ENCODE measurements at places on chromosomes 7 and 10. TPM values are rescaled to one million over a fixed set of nuclear protein-coding genes. Genes with fewer than 3 reads are reported as not detected.

The CCDC7 gene
- 18.0 TPM for total RNA-seq

GRCh38 chr10:36351159-36351558 lies 709.1 kb upstream of the FZD8 start:
- no peak overlapping the region for H3K4me3 ChIP-seq
- H3K4me1 ChIP-seq, result no peaks in the 10 kb centered on the region
- H3K27me3 ChIP-seq, result no peaks in the 10 kb centered on the region
- H3K27ac ChIP-seq, result no peak overlapping the region
- no peaks in the 10 kb centered on the region for H3K36me3 ChIP-seq

DNA sequence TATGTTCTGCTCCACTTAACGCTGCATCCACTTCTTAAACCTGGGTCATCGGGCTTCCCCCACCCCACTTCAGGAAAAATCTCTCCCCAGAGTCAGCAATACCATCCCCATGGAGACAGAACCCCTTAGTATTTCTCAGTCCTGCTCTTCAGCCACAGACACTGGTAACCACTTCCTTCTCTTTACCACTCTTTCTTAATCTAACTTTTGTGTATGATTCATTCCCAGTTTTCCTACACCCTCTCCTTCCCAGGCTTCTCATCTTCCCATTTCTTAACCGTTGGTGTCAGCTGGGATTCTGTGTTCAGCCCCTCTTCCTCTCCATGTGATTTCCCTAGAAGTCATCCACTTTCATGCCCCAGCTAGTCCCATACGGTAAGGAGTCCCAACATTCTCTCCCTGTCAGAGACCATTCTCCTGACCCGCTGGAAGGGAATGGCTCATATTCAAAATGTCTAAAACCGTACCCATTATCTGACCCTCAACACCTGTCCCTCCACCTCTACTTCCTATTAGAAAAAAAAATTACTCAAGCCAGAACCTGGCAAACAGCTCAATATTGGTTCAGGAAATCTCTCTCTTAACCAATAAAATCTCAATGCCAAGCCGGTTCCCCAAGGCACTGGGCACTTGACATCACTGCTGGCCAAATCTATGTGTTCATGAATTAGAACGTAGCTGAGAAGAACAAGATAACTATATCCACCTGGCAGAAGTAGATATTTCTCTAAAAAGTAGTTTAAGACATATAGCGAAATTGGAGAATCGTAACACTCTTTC lies 89.4 kb downstream of the DGKI start:
- H3K27me3 ChIP-seq, result no peaks in the 10 kb centered on the region
- H3K4me1 ChIP-seq, result no peaks in the 10 kb centered on the region
- H3K4me3 ChIP-seq, result no peak overlapping the region
- H3K36me3 ChIP-seq, result no peaks in the 10 kb centered on the region

The NHLRC2 gene
- 8.5 TPM for total RNA-seq

The TRPV6 gene
- not detected for total RNA-seq

DNA sequence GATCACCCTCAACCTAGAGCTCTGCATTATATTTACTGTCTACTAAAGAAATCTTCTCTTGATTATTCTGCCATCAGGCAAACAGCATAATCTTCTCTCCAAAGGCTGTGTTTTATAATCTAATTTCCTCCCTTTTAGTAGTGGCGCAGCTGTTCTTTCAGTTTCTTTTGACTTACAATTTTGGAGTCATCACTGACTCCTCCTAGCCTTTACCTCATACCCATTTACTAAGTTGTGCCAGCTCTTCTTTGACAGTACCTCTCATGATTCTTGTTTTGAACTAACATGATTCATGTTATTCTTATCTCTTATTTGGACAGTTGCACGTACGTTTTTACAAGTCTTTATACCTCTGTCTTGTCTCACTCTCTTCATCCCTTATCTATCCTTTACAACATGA lies 113.0 kb downstream of the FOXP2 start:
- H3K4me3 ChIP-seq, result no peak overlapping the region
- DNase-seq, result no peak
- no peak overlapping the region for H3K27ac ChIP-seq
- H3K4me1 ChIP-seq, result no peaks in the 10 kb centered on the region
- H3K27me3 ChIP-seq, result no peaks in the 10 kb centered on the region

The PRKCQ gene
- total RNA-seq, result 0.26 TPM

GRCh38 chr7:18471476-18472160 lies 23.9 kb upstream of the HDAC9 start:
- H3K36me3 ChIP-seq, result no peaks in the 10 kb centered on the region
- no peak for DNase-seq
- no peaks in the 10 kb centered on the region for H3K27me3 ChIP-seq
- no peak overlapping the region for H3K27ac ChIP-seq
- no peaks in the 10 kb centered on the region for H3K4me1 ChIP-seq
- H3K4me3 ChIP-seq, result no peak overlapping the region

DNA sequence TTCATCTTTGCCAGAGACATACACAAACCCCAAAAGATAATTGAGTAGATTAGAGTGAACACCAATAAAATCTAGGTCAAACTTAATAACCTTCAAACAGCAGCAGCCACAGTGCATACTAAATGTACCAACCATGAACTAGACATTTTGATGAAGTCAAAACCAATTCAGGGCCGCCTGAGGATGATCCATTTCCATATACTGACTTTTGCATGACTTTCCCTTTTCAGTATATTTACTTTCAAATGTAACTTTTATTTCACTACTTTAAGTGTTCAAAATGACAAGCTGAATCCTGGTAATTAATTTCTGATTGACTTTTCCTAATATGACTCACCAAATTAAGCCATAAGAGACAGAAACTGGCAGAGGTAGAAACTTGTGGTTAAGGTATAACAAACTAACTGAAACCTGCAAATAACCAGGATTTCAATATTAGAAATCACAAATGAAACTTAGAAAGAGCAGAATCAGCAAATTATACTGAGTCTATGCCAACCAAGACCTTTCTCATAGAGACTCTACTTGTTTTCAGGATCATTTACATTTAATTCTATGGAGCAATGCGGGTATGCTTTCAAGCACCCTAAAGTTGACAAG lies 171.9 kb upstream of the LRRN3 start:
- no peaks in the 10 kb centered on the region for H3K27me3 ChIP-seq
- no peaks in the 10 kb centered on the region for H3K36me3 ChIP-seq
- H3K4me1 ChIP-seq, result peaks cover 2% of the 10 kb centered on the region
- H3K27ac ChIP-seq, result no peak overlapping the region
- no peak for DNase-seq

DNA sequence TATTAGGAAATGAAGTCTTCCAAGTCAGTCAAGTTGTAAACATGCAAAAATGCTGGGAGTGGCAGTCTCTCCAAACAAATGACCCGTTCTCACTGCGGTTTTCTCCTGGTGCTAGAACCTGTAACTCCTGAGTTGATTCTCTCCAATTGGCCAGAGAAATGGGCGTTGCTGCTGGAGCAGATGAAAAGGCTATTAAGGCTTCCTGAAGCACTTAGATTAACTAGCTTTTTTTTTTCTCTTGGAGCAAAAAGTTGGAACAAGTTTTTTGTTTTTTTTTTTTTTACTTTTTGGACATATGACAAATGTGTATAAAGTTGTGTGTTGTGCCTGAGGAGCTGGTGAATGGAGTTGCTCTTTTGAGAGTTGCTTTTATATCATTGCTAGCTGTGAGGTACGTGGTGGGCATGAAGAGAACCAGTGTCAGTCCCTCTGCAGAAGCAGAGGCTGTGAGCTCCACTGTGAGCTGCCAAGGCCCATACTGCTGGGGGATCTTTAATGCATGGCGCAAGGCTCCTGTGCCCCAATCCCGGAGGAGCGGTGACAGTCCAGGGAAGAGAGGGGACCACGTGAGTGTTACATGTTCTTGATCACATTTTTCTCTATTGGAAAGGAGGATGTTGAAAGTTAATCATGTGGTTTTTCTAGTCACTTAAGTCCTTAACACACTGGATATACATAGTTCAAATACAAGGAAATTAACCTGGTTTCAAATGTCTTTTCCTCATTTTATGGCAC lies 393.6 kb upstream of the GALNT17 start:
- no peak overlapping the region for H3K4me3 ChIP-seq
- no peaks in the 10 kb centered on the region for H3K4me1 ChIP-seq
- DNase-seq, result peak; percentile 40
- no peaks in the 10 kb centered on the region for H3K27me3 ChIP-seq

The ITIH5 gene
- 49.3 TPM for total RNA-seq

GRCh38 chr10:52517012-52517411 lies 202.9 kb downstream of the DKK1 start:
- no peak overlapping the region for H3K27ac ChIP-seq
- H3K36me3 ChIP-seq, result no peaks in the 10 kb centered on the region
- no peak overlapping the region for H3K4me3 ChIP-seq
- no peak for DNase-seq

DNA sequence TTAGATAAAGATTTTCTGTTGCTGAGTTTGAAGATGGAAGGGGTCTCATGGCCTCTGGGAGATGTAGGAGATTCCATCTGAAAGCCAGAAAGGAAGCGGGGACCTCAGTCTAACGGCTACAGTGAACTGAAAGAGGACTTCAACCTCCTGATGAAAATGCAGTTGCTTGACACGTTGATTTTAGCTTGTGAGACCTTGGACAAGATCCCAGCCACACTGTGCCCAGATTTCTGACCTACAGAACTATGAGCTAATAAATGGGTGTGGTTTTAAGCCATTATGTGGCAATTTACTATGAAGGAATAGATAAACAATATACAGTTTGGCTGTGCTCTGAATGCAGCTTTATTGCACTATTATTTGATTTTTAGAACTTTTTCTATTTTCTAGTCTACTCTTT lies 342.3 kb upstream of the SEMA3D start:
- H3K36me3 ChIP-seq, result no peaks in the 10 kb centered on the region
- no peak overlapping the region for H3K27ac ChIP-seq
- DNase-seq, result peak; percentile 95
- no peak overlapping the region for H3K4me3 ChIP-seq
- no peaks in the 10 kb centered on the region for H3K27me3 ChIP-seq

DNA sequence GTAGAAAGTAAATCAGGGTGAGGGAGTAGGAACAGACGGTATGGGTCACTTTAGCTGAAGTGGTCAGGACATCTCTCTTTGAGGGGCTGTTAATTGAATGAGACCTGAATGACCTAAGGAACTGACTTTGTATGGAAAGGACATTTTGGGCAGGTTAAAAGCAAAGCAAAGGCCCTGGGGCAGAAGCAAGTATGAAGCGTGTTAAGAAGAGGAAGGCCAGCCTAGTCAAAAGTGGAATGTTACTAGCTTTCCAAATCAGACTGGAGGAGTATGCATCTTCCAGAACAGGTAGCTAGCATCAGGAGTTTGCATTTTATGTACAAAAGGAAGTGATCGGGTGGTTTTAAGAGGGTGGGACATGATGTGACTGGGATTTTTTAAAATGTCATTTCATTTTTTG lies 70.9 kb upstream of the PCGF5 start:
- H3K27me3 ChIP-seq, result no peaks in the 10 kb centered on the region
- no peak overlapping the region for H3K4me3 ChIP-seq
- DNase-seq, result no peak
- H3K36me3 ChIP-seq, result no peaks in the 10 kb centered on the region
- no peak overlapping the region for H3K27ac ChIP-seq

- no peaks in the 10 kb centered on the region for H3K36me3 ChIP-seq
- no peaks in the 10 kb centered on the region for H3K4me1 ChIP-seq
- H3K27me3 ChIP-seq, result no peaks in the 10 kb centered on the region
Measured at GRCh38 chr7:38248069-38248567, 25.3 kb downstream of the TARP start.

DNA sequence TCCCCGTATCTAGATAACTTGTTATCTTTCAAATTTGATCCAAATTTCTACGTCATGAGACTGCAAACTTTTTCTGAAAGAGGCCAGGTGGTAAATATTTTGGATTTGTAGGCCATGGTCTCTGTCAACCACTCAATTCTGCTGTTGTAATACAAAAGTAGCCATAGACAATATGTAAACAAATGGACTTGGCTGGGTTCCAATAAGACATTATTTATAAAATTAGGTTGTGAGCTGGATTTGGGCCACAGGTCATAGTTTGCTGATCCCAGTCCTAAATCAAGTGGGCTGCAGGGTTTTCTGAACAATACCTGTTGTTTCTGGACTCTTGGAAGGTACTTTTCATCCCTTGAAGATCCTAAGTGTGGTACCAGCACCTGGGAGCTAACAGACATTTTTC lies 1178.0 kb downstream of the SORCS1 start:
- no peaks in the 10 kb centered on the region for H3K36me3 ChIP-seq
- H3K27me3 ChIP-seq, result no peaks in the 10 kb centered on the region
- no peak overlapping the region for H3K27ac ChIP-seq
- H3K4me3 ChIP-seq, result no peak overlapping the region
- DNase-seq, result no peak

GRCh38 chr7:45917658-45918057 lies 3.4 kb downstream of the IGFBP3 start:
- no peaks in the 10 kb centered on the region for H3K36me3 ChIP-seq
- peak; percentile 66 for DNase-seq
- no peak overlapping the region for H3K4me3 ChIP-seq

The ACHE gene
- total RNA-seq, result under 0.01 TPM

GRCh38 chr10:43299579-43299978 lies 32.7 kb upstream of the RASGEF1A start:
- H3K36me3 ChIP-seq, result no peaks in the 10 kb centered on the region
- H3K27ac ChIP-seq, result no peak overlapping the region
- DNase-seq, result no peak
- no peak overlapping the region for H3K4me3 ChIP-seq
- no peaks in the 10 kb centered on the region for H3K4me1 ChIP-seq
- no peaks in the 10 kb centered on the region for H3K27me3 ChIP-seq

DNA sequence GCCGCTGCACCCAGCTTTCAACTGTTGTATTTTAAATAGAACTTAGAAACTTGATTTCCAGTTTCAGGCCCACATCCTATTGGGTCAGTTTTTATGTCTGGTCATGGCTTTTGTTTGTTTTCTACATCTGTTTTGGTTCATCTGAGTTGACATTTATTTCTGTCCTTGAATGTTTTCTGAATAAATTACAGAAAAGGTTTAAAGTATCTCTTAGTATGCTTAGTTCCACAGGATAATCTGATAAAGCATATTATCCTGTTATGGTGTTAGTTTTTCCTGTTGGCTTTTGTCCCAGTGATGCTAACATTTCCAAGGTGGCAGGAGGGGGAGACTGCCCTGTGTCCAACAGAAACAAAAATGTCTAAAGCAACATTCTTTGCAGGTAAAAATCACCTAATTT lies 733.2 kb downstream of the INHBA start:
- no peaks in the 10 kb centered on the region for H3K4me1 ChIP-seq
- no peak overlapping the region for H3K27ac ChIP-seq
- no peaks in the 10 kb centered on the region for H3K36me3 ChIP-seq
- no peaks in the 10 kb centered on the region for H3K27me3 ChIP-seq
- no peak overlapping the region for H3K4me3 ChIP-seq

DNA sequence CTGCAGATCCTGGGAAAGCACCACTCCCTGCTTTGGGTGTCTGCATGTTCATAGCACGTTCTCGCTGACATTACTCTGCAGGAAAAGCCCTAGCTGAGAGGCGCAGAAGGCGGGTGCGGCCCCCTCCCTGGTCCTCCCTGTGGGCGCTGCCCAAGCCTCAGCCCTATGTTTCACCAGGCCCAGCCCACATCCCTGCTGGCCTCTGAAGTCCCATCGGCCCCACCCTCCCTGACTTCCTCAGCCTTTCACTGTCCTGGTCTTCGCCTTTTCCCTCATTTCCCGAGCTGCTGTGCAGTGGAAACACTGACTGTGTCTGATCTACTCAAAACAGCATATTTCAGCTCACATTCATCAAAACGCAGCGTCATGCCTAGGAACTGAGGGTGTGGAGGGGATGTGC lies 36.3 kb upstream of the DIP2C start:
- no peaks in the 10 kb centered on the region for H3K27me3 ChIP-seq
- no peak overlapping the region for H3K27ac ChIP-seq
- no peaks in the 10 kb centered on the region for H3K4me1 ChIP-seq
- H3K4me3 ChIP-seq, result no peak overlapping the region
